ENCODE measurements at places on chromosomes 6 and 20.

- DNase-seq = no peak
Measured at GRCh38 chr6:39421383-39422225, 99.1 kb upstream of the KCNK16 start.

DNA sequence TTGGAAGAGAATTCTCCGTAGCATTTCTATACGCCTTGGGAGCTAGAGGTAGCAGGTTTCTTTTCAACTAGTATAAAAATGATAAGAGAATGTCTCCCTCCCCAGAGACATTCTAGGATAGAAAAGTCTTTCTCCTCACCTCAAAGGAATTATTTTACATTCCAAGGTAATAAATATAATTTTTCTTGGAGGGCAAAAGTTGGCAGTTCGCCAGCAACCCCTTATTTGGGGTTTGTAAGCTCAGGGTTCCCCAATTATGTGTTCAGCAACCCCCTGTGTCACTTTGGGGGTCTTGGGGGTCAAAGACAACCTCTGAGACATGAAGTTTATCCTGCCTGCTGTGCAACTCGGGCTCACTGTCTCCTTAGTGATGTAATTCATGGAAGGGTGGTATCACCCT is 58.3 kb downstream of the THEMIS start:
- DNase-seq = no peak

GRCh38 chr6:56434606-56435005 is 187.2 kb upstream of the COL21A1 start:
- no peak for DNase-seq

GRCh38 chr20:39462416-39462945 is 500.3 kb downstream of the DHX35 start:
- no peak for DNase-seq

DNA sequence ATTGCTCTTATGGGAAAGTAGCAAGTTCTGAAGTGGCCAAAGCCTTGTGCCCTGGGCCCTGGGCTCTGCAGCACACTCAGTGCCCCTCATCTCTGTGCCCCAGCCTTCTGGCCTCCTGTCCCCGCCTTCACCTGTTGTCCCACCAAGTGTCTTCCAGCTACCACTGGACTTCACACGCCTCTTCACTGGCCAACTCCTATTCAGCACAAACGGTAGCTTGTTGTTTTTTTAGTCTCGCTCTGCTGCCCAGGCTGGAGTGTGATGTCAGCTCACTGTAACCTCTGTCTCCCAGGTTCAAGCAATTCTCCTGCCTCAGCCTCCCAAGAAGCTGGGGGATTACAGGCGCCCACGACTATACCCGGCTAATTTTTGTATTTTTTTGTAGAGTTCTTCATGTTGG is 4.8 kb downstream of the CCHCR1 start:
- no peak for DNase-seq

- no peak for DNase-seq
Measured at GRCh38 chr20:62045529-62046285, 20.0 kb downstream of the TAF4 start.

- DNase-seq = no peak
Measured at GRCh38 chr20:46237227-46237626, 71.1 kb downstream of the CDH22 start.

DNA sequence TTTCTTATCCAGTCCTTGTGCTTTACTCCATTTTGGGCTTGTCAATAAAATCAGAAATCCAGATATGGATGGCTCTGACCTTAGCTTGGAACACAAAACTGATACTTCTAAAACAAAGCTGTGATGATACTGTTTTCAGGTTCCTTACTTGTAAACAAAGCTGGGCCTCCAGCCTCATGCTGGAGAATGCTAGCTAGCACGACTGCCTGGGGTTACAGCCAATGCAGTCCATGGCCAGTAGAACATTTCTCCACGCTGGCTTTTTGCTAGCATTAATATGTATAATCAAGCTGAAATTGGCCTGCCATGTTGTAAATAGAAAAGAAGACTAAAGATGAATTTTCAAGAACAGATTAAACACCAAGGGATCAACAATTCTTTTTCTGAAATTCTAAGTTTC is 63.9 kb downstream of the MTHFD1L start:
- no peak for DNase-seq

- no peak for DNase-seq
Measured at GRCh38 chr6:162572240-162572639, 155.3 kb downstream of the PRKN start.

GRCh38 chr6:107033126-107033525 is 5.1 kb downstream of the MTRES1 start:
- DNase-seq = no peak

GRCh38 chr20:7770046-7770445 is 170.2 kb downstream of the HAO1 start:
- no peak for DNase-seq

DNA sequence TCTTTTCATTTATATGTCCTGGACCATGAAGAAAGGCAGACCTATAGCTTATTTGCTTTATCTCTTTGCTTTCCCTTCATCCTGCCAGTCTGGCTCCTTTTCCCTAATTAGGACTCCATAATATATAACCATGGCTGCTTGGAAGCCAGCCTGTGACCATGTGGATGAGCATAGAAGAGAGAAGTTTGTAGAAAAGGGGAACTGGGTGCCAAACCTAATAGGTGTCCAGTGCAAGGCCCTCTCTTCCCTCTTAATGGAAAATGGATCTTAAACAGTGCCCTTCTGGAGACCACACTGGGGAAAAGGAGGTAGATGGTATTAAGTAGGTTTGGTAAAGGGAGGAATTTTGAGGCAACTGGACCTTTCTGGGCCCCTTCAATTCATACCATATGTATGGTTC is 16.7 kb upstream of the OSTM1 start:
- no peak for DNase-seq

DNA sequence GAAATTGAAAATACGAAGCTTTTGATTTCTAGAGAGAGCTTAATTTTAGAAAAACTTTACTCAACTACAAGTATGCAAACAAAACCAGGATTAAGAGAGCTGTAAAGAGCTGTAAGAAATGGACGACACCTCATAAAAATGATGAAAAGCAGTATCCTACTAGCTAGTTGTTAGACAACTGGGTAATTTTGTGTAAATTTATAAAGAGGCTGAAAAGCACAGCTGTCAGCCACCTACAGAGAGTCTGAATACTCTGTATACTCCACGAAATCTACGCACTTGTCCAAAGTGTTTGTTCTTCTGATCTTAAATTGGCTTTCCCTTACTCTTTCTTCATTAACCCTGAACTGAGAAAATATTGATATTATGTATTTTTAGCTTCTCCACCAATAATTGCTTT is 808.4 kb upstream of the EPHA7 start:
- no peak for DNase-seq

DNA sequence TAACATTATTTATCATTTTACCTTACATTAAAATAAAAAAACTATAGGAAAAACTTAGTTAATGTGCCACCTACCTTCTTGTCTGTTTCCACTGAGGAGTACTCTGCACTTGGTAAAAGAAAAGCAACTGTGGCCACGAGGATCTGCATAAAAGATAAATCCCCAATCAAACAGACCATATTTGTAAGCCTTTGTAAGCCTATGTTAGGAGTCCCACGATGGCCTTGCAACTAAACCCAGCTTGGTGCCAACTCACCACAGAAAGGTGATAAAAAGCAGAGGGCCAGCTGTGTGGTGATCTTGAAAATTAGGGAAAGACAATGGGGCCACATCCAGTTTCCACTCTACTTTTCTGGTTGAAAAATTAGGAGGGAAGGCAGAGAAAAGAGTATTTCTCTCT is 156.9 kb downstream of the INSM1 start:
- no peak for DNase-seq
